ENCODE measurements at places on chromosomes 3 and 15.

DNA sequence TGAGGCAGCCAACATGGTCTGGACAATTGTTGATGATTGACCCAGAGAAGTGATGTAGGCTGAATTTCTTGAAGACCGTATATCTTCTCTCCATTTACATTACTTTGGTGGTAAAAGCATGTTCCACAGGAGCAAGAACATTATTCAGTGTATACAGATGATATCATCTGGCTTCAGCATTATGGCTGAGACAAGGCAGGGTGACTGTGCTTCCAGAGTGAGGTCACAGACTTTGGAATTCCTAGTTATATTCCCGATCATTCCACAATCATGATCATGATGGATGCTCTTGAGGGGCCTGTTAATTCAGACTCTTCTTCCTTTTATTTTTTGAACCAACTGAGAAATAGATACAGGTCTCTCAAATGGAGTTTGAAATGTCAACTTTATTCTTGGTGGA, 19.0 kb downstream of the PLS1 start:
- DNase-seq: no peak

DNA sequence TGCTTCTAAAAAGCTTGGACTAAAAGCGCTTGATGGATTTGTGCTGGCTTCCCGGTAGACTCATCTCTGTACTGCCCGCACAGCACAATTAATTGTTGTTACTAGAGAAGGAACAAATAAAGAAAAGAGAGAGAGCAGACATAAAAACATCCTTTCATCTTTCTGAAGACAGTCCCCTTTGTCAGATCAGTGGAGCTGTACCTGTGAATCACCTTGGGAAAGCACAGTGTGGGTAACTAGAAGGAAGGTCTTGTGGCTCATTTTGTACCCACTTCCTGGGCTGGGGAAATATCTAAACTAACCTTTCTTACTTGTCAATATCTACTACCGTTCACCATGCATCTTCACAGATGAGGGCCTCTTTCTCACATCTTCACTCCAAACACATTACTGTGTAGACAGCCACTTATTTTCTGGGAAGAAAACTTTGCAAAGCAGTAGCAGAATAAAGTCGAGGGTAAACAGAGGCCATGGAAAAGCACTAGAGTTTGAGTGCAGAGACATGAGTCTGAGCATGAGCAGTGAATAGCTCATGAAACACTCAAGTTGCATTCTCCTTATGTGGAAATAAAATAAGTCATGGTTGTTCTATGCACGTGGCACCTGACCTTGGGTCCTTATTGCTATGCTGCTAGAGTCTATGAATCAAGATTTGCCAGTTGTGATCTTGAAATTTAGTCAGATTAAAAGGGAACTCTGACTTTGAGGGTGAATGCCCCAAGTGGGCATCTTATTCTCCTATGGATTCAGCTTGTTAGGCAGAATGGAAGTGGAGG, 169.3 kb downstream of the LPP start:
- no peak for DNase-seq

DNA sequence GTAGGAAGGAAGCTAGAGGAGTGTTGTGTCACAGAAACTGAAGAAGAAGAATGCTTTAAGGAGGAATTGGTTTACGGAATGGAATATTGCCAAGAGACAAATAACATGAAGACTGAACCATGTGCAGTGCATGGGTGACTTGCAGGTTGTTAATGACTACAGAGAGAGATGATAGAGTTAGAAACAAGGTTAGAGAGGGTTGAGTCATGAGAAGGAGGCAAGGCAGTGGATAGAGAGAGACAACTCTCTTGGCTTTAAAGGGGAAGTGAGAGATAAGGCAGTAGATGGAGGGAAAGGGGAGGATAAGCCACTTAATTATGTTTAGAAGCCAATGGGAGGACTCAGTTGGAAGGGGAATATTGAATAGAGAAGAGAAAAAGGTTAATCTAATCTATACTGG, 119.3 kb upstream of the CCNL1 start:
- DNase-seq: no peak

DNA sequence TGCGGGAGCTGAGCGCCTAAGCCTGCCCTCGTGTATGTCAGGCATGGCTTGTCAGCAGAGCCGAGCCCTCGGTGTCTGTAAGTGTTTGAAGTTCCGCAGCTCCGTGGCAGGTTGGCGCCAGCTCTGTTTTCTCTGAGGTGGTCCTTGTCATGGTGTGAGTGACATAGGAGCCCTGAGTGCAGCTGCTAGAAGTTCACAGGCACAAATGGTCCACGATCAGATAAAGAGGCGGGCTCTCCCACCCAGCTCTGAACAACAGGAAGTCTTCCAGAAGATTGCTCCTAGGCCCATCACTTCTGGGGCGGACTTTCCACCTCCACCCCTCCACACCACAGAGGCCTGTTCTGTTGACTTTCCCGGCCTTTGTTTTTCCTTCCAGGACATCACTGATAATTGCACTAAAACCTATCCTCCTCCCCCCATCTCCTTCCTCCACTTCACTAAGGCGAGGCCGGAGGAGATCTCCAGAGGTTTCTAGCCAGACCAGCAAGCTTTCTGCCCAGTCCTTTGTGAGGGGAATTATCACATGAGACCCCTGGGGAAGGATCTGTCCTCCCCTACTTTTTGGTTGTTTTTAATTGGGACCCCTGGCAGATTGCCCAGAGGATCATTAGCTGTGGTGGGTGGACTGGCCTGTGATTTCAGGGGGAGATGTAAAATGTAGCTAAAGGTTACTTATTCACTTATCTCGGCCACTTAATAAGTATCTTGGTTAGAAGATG, 19.9 kb downstream of the ITPR1 start:
- no peak for DNase-seq

GRCh38 chr3:67790043-67790442, 135.6 kb upstream of the SUCLG2 start:
- DNase-seq: no peak

GRCh38 chr15:20646529-20647142, 105.0 kb upstream of the GOLGA6L6 start:
- no peak for DNase-seq
